HFF-Myc (cell line): ENCODE measurements at places on chromosomes 16 and 17.

DNA sequence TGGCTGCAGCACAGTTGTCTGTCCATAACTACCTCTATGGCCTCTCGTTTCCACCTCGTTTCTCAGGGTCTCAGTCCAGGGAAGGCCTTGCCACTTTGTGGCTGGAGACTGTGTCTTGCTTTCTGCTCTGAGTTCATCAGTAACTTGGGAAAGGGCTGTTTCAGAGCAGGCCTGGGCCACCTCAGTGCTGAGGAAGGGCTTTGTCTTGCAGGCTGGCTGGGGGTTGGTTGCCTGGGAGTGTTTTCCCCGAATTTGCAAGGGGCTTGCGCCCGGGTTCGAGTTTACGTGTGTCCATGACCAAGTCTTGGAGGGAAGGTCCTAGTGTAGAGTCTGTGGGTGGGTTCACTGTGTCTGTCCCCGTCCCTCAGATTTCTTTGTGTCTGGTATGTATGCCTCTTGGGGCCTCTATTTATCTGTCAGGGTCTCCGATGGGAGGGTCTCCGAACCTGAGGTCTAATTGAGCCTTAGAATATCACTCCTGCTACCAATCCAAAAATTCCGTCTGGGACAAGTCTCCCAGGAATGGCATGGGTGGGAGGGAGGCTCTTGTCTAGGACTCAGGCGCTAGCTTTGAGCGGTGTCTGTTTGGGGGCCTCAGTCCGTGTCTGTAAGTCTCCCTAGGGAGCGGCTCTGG is 594 bp upstream of the TGFB1I1 start:
- no peak for DNase-seq

- DNase-seq: no peak
Measured at GRCh38 chr16:78972006-78972405, 628.5 kb downstream of the MAF start.

DNA sequence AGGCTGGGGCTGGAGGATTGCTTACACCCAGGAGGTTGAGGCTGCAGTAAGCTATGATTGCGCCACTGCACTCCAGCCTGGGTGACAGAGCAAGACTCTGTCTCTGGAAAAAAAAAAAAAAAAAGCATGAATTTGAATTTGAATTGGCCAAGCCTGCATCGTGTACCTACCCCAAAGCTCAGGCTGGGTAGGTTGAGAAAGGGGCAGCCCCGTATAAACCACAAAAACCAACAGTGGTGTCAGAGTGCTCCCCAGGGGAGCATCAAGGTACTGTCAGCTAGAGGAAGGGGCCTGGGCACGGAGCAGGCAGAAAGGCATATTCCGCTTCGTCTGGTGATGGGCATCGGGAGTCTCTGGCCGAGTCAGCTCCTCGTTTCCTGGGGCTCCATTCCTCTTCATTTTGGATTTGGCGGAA is 40.9 kb downstream of the RAP1GAP2 start:
- DNase-seq: no peak

- DNase-seq: no peak
Measured at GRCh38 chr16:84461413-84462295, 42.8 kb downstream of the MEAK7 start.

DNA sequence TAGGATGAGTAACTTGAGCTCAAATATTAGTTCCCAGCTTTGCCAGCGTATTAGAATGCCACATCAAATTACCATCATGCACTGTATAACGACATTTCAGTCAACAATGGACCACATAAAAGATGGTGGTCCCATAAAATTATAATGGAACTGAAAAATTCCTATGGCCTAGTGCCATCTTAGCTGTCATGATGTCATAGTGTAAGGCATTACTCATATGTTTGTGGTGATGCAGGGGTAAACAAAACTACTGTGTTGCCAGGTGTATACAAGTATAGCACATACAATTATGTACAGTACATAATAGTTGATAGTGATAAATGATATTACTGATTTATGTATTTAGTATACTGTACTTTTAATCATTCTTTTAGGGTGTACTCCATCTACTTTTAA is 54.4 kb upstream of the NETO2 start:
- no peak for DNase-seq

GRCh38 chr17:81711814-81712467 is at the start of gene SLC25A10:
Gene SLC25A10 (plus strand): TSS chr17:81712284. CDS start chr17:81712427, 143 bp downstream.
- DNase-seq: no peak

- no peak for DNase-seq
Measured at GRCh38 chr17:76122431-76123190, 18.4 kb downstream of the FOXJ1 start.

DNA sequence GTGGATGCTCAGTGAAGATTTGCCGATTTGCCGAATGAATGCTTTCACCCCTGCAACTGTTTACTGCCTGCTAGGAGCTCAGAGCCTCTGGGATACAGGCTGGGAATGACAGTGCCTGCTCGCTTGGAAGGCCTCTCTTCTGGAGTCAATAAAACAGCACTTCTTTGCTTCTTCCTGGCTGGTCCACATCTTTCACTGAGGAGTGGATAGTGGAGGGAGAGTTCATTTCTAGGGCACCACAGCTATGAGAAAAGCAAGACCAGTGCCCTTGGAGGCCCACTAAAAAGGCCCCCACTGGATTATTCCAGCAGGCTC is 3.1 kb upstream of the USP7 start:
- DNase-seq: no peak

DNA sequence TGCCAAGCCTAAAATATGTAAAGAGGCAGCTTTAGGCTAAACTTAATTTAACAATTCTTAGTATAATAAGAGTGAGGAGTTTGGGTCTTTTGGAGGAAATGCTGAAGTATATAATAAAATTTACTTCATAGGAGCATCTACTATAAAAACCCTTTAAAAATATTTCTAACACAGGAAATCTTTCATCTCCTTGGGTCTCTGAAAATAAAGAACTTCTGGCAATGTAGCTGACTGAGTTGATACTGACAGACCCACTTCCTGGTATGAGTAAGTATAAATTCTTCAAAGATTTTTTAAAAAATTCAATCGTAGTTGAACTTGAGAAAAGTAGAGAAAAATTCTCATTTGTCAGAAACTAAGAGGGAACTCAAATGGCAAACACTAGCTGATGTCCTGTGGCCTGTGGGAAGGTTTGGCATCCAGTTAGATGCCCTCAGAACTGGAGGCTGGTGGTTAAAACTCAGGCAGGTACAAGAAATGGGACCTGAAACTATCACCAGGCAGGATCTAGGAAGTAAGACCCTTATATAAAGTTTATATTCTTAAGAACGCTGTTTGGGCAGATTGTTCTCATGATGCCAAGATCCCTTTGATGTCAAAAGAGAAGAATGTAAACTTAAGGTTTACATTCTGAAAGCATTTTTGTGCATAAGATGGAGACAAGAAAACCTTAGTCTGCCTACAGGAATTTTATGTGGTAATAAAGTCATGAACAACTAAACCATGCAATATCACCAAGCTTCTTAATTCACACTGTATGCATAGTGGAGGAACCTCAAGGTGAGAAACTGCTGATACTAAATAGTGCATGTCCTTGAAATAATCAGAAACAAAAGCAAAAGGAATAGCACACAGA is 6.2 kb downstream of the KRTAP4-6 start:
- DNase-seq: no peak

- no peak for DNase-seq
Measured at GRCh38 chr17:37671028-37671823, 28.0 kb upstream of the DDX52 start.

GRCh38 chr16:50165473-50165872 is 12.4 kb downstream of the TENT4B start:
- no peak for DNase-seq

- DNase-seq: no peak
Measured at GRCh38 chr16:69201291-69201690, 14.3 kb downstream of the SNTB2 start.

GRCh38 chr17:49459401-49459984 is 35.6 kb upstream of the NGFR start:
- DNase-seq: no peak

- DNase-seq: no peak
Measured at GRCh38 chr17:66560691-66561090, 258.3 kb downstream of the PRKCA start.

DNA sequence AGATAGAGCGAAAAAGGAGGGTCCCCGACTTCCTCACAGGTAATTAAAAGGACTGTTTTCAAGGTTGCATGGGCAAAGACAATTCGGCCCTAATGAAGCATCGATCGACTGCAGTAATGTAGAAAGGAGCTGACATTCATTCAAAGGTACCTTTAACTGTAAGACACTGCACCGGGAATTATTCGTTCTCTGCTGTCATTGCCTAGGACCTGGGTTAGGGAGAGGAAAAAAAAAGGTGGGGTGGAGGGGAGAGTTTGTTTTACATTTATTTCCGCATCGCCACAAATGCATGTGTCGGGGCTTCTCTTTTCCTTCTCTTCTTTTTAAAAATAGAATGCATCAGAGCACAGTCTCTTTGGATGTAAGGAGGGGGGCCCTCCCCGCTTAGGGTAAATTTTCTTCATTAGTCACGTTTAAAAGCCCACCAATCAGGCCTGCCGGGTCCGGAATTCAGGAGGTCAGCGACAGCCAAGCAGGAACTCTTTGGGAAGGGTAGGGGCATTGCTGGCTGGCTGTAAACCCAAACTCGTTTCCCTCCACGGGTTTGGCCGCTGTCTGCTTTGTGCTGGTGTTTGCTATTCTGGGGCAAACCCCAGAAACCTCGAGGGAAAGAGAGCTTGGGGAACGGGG is 496.2 kb upstream of the ZFHX3 start:
- DNase-seq: no peak

DNA sequence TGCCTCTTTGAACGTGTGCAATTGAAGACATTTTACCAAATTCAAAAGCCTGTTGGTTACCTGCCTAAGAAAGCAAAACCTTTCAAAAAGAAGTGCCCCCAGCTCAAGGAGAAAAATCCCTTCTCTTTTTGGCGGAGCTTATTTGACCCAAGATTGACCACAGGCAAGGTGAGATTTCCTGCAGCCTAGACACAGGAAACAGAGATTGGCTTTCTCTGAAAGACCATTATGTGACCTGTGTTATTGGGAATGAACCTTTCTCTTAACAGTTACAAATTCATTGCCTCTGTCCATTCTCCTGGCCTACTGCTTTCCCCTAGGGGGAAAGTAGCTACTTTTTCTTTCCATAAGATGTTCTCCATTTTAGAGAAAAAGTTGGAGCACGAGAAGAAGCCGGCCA is 42.1 kb upstream of the MAF start:
- no peak for DNase-seq
